ENCODE measurements at places on chromosomes 7 and 10.
A peak's percentile ranks its signal among the peaks of the same experiment; 100 is the strongest.

DNA sequence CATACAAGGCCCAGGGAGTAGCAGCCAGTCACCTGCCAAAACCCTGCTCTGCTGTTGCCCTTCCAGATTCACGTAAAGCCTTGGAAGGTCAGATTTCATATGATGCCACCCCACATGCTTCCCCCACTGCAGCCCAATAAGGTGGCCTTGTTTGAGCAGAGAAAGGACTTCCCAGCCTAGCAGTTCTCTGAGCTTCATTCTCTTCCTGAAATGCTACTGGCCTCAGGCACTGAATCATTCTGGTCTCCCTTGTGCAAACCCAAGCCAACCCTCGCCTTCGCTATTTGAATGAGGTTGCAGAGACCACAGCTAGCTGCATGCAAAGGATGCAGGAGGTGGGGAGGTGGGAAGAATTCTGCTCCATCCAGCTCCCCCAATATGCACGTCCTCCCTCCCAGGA lies 60.3 kb upstream of the PLXNA4 start:
- no peak for DNase-seq

GRCh38 chr7:85479918-85480643 lies 293.2 kb upstream of the SEMA3D start:
- DNase-seq: no peak

- DNase-seq: no peak
Observed at GRCh38 chr10:122665946-122666345, 33.7 kb downstream of the C10orf120 start.

DNA sequence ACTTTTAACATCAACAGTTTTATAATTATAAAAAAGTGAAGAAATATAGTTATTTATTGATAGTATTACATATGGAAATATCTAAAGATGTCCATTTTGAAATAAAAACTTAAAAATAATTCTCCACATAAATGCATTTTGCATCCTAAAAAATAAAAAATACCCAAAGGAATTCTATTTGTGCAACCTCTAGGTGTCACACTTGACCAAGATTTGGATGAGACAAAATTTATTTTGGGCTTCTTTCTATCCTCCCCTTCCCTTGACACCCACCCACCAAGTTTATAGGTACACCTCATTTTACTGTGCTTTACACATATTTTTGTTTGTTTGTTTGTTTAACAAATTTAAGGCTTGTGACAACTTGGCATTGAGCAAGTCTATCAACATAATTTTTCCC lies 3.3 kb upstream of the THSD7A start:
- no peak for DNase-seq

- DNase-seq: no peak
Observed at GRCh38 chr7:114917211-114917839, 4.6 kb upstream of the MDFIC start.

DNA sequence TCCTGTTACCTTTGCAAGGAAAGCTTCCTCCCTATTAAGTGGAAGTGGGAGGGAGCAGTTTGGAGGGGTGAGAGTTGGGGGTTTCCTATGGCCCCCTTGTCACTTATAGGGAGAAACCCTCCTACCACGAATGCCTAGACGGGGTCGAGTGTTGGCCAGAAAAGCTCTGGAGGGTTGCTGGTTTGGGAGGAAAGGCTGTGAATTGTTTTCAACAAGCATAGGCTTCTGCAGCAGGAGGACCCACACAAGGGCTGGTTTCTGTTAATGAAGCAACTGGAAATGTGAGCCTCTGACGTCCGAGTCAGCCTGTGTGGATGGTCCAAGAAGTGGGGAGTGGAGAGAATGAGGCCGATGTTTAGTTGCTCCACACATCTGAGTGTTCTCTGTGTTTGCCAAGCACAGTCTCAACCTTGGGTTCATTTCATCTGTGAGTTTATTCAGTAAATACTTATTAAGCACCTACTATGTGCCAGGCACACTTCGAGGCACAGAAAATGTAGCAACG lies 37.3 kb upstream of the LEP start:
- DNase-seq: no peak

- no peak for DNase-seq
Observed at GRCh38 chr7:28785041-28785995, 172.8 kb downstream of the TRIL start.

DNA sequence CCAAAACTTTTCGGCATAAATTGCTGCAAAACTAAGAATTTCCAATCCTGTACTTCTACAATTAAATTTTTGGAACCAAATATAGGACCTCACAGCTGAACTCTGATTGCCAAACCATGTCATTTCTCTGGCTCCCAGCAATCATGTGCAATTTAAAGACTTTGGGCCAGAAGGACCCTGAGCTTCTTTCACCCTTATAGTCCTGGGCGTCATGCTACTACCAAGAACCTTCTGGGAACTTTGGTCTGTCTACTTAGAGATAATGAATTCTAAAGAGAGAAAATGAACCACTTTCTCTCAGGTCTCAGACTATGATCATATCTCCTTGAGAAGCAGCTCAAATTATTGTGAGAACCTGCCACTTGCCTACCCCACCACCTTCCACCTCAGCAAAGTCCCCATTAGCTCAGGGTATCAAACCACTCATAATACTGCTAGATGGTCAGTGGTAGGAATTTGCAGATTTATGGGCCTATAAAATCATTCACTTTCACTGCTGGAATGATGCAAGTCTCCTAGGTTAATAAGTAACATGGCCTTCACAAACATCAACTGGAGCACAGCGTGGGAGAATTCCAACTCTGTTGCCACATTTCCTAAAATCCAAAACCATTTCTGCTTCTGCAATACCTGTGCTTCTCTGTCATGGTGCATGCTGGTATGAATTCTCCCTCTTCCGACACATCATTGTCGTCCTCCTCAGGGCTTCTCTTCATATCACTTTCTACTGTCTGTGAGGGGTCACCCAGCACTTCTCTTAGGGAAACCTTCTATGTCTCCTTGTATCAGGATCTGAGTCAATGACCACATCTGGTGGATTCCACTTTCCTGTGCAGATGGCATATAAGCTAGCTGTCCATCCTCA lies 6.6 kb upstream of the WDR91 start:
- no peak for DNase-seq

- no peak for DNase-seq
Observed at GRCh38 chr7:51253157-51253556, 63.5 kb downstream of the COBL start.

DNA sequence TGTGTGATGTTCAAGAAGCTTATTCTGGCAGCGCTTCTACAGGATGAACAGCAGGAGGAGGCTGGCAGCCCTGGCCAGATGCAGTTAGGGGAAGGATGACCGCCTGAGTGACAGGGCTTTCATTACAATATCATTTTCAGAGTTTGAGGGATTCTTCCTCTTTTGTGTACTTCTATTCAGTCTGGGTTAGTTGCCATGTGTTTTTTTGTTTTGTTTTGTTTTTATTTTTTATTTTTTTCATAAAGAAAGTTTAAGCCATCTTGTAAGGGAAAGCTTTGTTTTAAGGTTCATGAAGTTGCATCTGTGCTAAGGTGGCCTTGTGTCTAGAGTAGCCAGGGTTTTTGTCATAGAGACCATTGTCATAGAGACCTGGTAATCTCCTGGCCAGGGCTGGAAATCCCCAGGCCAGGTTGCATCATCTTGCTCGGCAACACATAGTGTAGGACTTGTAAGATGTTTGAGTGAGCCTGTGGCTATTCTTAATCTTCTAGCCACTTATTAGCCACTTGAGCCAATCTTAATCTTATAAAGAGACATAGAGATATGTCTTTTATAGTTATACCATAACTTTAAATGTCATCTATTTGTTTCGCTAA lies 230.5 kb upstream of the TMEM229A start:
- DNase-seq: no peak

GRCh38 chr7:30321089-30321881 lies 36.9 kb downstream of the ZNRF2 start:
- DNase-seq: no peak

DNA sequence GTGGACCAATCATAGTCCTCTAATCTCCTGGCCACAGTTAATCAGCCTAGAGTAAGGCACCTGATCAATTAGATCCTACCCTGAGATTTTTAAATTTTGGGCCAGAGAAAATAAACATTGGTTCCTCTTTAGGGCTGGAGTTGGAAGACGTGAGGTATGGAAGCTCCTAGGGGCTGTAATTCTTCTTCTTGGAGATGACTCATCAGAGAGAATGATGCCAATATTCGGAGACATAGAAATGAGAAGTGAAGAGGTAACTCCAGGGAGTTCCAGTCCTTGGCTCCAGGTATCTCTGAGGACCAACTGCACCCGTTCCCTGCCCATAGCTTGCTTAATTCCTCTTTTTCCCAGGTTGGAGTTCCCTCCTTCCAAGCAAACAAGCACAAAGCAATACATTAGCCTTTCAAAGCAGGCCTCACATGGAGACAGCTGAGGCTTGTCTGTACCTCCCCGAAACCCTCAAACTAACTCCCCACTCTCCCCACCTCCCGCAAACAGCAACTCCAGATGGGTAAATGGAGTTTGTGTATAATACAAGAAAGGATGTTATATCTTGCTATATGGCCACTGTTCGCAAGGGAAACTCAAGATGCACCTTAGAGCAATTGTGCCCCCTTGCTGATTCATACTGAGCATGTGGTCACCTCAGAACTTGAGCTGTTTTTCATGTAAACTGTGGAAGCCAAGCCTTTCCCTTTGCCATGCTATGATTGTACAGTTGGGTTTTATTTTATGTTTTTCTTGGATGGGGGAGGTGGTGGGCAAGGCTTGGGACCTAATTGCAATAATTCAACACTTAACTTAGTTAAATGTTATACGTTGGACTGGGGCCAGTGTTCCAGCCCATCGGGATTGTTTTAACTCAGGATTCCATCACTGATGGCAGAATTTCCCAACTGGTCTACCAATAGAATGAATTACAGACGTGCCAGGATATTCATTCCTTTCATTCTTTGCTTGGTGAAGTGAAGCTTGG lies 29.3 kb downstream of the PIK3AP1 start:
- no peak for DNase-seq

GRCh38 chr10:3067859-3068179 lies 471 bp downstream of the PFKP start:
- no peak for DNase-seq

- DNase-seq: no peak
Observed at GRCh38 chr7:151449990-151450389, 10.0 kb upstream of the CRYGN start.

DNA sequence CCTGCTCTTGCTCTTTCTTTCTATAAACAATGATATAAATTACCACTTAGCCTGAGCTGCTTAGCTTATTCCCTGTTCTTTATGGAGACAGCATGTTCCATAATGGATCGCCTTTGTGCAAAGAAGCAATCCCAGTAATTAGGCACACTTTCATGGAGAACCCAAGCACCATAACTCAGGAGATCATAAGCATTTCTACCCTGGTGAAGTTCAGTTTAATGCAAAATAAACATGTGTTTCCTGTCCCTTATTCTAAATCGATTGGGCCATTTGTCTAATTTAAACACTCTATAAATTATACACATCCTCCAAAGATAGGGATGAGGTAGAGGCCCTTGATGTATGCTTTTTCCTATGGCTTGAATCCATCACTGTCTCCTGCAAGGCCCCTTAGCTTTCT lies 75.8 kb upstream of the TMEM72 start:
- no peak for DNase-seq

DNA sequence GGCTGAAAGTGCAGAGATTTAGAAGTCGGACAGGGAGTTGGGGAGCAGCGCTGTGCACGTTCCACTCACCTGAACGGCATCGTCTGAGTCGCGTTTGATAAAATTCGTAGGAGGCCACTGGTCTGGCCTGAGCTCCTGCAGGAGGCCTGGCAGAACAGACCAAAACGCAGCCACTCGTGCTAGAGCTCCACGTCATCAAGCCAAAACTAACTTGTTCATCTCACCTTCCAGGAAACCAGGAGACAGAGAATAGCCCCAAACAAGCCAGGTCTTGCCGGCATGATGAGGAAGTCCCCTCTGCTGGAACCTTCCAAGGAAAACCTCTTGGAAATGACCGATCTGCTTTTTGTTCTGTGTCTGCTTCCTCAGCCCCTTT lies 43.4 kb upstream of the DNAJB6 start:
- DNase-seq: no peak

DNA sequence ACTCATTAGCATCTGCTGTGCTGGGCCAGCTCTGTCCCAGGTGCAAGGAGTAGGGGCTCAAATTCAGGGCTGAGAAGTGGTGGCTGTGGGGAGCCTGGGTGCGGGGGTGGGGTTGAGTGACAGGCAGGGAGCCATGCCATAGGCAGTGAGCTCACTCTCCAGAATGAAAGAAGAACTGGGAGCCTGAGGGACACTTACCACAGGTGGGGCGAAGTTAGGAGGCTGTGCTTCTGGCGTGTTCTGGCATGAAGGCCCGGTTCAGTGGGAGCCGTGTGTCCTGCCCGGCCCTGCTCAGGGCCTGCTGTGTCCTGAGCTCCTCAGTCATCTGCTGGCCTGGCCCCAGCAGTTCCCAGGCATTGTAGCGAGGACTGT lies 62.5 kb downstream of the MKI67 start:
- DNase-seq: no peak

DNA sequence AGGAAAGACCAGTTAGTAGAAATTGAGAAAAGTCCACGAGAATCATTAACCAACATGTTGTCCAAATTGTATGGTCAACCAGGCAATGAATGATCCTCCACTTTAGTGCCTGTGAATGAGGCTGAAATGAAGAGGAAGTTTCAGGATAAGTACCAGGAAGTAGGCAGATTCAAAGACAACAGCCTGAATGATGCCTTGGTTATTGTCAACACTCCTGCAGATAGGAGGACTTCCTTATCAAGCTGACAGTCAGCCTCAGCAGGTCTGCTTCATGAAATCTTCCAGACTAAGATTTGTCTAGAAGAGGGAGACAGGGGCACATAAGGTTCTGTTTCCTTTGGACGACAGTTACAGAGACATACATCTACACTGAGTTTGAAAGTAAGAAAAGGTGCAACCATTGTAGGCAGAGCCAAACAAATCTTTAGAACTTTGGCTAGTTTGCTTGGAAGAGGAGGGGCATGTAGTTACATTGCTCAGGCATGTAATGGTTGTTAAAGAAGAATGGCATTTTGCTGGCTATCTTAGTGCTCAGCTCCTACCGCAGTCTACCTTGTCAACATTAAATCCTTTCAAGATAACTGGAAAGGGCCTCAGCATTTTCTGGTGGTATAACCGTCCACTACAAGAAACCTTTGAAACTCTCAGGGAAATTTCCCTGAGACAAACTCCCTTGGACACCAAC lies 81.4 kb downstream of the ABI1 start:
- DNase-seq: no peak

GRCh38 chr10:3178042-3178441 lies 5.5 kb upstream of the PITRM1 start:
- DNase-seq: no peak

- DNase-seq: no peak
Observed at GRCh38 chr10:24904824-24905223, 47.6 kb downstream of the PRTFDC1 start.

- DNase-seq: no peak
Observed at GRCh38 chr7:44265728-44266127, 59.7 kb downstream of the CAMK2B start.

DNA sequence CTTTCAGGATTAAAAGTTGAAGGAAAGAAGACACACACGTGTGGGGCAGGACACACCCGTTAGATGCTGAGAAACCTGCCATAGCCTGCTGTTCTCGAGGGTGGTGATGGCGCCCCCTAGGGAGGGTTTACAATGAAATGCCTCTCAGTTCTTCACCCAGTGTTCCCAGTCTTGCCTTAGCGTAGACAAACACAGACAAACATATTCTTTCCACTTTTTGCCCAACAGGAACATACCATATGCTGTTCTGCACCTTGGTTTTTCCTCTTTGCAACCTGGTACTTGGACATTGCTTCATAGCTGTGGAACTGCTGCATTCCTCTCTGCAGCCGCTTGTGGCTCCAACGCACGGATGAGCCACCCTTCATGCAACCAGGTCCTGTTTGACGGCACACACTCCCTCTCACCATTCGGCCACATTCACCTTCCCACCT lies 23.3 kb upstream of the HSPA12A start:
- peak; percentile 38 for DNase-seq

GRCh38 chr7:83547526-83547925 lies 101.4 kb downstream of the SEMA3E start:
- DNase-seq: no peak

GRCh38 chr7:50959991-50960390 lies 177.3 kb upstream of the GRB10 start:
- DNase-seq: no peak
